ENCODE measurements at places on chromosomes 6 and 20.
A peak's percentile ranks its signal among the peaks of the same experiment; 100 is the strongest.

- DNase-seq = no peak
These were observed 88.8 kb downstream of the ATRN start for GRCh38 chr20:3559637-3560036.

DNA sequence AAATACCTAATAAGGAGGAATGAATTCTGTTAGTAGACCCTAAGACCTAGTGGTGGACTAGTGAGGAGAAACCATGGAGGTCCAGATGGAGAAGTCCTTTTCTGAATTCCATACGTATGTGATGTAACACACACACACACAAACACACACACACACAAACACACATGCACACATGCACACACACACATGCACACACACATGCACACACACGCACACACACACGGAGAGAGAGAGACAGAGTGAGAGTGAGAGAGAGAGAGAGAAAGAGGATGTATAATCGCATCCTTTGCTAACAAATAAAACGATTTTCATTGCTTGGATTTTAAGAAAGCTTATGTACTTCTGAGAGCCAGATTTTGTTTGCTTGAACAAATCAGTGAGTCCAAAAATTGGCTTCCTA is 132.6 kb upstream of the CEP162 start:
- DNase-seq = no peak

- DNase-seq = no peak
These were observed 40.1 kb downstream of the HECA start for GRCh38 chr6:139174961-139175360.

DNA sequence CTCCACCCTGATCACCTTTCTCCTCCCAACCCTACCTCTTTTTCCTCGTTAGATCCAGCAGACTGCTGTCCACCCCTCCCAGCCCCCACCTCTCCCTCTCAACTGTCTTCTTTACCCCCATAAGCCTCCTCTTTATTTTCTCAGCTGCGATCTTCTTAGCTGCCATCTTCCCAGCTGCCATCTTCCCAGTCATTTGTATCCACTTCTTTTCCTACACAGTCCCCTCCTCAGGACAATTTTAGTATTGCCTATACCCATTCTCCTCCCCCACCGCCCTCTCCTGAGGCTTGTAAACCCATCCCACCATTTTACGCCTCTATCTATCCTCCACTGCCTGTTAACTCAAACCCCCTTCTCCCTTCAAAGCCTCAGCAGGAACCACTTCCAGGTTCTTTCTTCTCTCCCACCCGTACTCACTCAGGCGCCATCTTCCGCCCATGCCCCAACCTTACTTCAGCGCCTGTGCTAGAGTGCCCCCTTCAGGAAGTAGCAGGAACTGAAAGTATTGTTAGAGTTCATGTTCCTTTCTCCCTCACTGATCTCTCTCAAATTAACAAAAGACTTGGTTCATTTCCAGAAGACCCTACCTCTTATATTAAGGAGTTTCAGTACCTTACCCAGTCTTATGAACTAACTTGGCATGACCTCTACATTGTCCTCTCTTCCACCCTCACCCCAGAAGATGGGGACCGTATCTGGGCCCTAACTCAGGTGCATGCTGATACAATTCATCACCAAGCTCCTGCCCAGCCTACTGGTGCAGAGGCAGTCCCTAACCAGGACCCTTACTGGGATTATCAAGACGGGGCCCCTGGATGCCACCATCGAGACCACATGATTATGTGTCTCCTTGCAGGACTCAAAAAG is 236.0 kb downstream of the ADGRG6 start:
- DNase-seq = peak; percentile 33

GRCh38 chr6:148739822-148740128 is 7.1 kb upstream of the UST start:
- DNase-seq = no peak

Measured in adipocyte (in vitro differentiated cells).